Activated gamma-delta T cell treated with Interleukin-2 at 50 U/mL for 16 hours (primary cell): ENCODE measurements at places on chromosomes 11 and 22.

GRCh38 chr11:67373648-67374570 is 511 bp upstream of the CLCF1 start:
- DNase-seq, result peak; percentile 88

- no peak for DNase-seq
Measured at GRCh38 chr22:27331526-27332281, 469.9 kb downstream of the MN1 start.

GRCh38 chr11:73034331-73034730 is 107.8 kb downstream of the FCHSD2 start:
- no peak for DNase-seq

GRCh38 chr11:130827451-130828377 is 88.6 kb downstream of the SNX19 start:
- no peak for DNase-seq

GRCh38 chr11:33919645-33920044 is 27.8 kb upstream of the LMO2 start:
- DNase-seq, result no peak

DNA sequence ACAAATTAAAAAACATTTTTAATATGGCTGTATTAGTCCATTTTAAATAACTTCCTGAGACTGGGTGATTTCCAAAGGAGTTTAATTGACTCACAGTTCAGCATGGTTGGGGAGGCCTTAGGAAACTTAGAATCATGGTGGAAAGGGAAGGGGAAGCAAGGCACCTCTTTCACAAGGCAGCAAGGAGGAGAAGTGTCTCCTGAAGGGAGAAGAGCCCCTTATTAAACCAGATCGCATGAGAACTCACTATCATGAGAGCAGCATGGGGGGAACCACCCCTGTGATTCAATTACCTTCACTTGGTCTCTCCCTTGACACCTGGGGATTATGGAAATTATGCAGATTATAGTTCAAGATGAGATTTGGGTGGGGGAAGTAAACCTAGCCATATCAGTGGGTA is 488.6 kb downstream of the ETS1 start:
- no peak for DNase-seq

DNA sequence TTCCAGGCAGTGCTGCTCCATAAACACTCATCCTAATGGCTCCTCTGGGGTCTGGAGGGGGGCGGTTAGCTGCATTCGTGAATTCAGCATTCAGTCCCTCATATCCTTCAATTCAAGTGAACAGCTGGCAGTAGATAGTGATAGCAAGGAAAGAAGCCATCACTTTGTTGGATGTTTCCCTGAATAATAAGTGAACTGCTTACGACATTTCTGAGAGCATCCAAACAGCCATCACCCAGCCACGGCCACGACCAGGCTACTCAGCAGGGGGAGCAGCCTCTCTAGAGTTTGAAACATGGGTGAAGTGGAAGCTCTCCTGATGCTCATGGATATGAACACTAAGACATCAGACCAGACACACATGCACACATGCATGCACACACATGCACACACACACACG is 163.6 kb downstream of the NTM start:
- DNase-seq, result no peak

DNA sequence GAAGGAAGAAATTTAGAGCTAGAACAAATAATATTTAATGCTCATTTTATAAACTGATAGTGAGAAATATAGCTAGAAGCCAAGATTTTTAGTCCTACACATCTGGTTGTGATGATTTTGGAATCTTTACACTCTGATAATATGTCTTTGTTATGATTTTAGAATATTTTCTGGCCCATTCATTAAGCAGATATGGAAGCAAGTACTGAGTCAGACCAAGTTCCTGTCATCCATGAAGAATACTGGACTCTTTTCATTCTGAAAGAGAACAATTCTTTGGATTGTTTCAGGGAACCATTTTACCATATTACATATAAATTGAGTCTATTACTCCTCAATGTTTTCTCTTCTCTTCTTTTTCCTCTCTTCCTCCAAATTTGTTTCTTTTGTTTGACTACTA is 227.4 kb downstream of the TMEM135 start:
- no peak for DNase-seq

DNA sequence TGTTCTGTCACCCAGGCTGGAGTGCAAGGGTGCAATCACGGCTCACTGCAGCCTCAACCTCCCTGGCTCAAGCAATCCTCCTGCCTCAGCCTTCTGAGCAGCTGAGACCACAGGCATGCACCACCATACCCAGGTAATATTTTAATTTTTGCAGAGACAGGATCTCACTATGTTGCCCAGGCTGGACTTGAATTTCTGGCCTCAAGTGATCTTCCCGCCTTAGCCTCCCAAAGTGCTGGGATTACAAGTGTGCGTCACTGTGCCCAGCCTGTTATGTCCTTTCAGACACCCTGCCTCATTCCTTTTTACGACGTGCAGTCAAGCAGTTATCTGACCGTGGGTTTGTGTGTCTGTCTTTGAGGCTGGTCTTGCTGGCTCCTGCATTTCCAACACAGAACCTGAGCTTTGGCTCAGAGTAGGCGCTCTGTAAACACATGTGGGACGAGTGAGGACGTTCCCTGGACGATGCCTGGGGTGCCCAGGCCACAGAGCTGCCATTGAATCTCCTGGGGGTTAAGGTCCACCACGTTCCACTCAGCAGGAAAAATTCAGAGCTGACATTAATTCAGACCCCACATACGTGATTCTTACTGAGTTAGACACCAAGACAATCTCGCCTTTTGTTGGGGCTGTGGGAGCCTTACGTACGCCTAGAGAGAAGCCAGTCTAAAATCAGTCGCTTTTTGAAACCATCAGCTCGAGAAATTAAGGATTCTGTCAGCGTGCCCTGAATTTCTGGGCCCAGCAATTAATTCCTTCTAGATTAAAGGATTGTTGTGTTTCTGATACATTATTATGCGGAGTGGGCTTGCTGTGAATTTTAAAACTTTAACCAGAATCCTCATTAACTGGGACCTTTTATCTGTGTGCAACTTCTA is 21.5 kb upstream of the EMID1 start:
- DNase-seq, result no peak

DNA sequence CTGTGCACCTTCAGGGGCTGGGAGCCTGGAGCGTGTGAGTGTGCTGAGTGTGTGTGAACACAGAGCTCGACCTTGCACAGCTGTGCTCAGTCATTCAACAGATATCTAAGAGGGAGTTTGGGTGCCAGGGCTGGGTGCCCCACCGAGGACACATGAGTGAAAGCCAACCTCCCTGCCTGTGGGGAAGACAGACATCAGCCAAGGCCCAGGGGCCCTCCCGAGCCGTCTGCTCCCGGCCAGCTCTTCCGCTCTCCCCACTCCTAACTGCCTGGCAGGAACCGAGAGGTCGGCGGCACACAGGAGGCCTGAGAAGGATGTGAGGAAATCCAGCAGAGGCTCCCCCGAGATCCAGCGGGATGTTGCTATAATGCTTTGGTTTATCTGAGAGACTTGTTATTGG is 32.0 kb downstream of the CERK start:
- no peak for DNase-seq

- no peak for DNase-seq
Measured at GRCh38 chr11:34136420-34136819, 31.0 kb downstream of the NAT10 start.

GRCh38 chr11:70526116-70527045 is 128.1 kb downstream of the CTTN start:
- no peak for DNase-seq
